ENCODE measurements at places on chromosomes 2 and 18.
A peak's percentile ranks its signal among the peaks of the same experiment; 100 is the strongest.

- no peak for DNase-seq
Measured at GRCh38 chr2:86446060-86446459, 4.9 kb downstream of the KDM3A start.

- DNase-seq: no peak
Measured at GRCh38 chr2:122660786-122661634, 905.6 kb downstream of the TSN start.

GRCh38 chr2:187478719-187479118, 30.7 kb upstream of the CALCRL start:
- DNase-seq: no peak

DNA sequence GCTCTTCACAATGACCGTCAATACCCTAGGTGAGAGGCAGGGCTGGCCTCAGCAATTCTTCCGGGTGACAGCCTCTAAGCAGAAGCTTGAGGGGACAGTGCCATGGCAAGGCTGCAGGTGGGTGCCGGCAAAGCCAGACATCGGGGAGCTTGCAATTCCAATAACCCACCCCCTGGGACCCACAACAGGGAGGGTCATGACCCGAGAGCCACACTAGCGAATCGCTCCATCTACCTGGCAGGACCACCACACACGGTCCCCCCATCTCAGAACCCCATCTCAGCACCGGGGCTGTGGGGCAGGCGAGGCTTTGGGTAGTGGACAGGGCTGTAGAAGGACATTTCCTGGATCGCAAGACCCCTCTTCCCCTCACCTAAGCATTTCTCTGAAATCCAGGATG, 177.2 kb downstream of the ACKR3 start:
- DNase-seq: no peak

- peak; percentile 22 for DNase-seq
Measured at GRCh38 chr2:219059725-219060682, 717 bp downstream of the IHH start.

DNA sequence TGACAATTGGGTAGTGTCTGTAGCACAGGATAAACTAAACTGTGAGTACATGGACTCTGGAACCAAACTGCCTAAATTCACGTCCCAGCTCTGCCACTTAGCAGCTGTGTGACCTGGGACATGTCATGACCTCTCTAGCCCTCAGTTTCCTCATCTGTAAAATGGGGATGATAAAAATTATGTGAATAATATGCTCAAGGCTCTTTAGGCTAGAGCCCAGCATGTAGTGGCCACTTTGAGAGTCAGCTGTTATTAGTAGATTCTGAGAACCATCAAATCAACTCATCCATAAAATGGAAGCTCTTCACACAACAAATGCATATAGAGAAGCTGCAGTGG, 87.7 kb downstream of the INPP5D start:
- no peak for DNase-seq

- DNase-seq: no peak
Measured at GRCh38 chr18:25592804-25593360, 240.9 kb upstream of the ZNF521 start.
